ENCODE measurements at places on chromosomes 12 and 14.

- no peak for DNase-seq
Observed at GRCh38 chr14:105220699-105221597, 27.4 kb upstream of the BTBD6 start.

DNA sequence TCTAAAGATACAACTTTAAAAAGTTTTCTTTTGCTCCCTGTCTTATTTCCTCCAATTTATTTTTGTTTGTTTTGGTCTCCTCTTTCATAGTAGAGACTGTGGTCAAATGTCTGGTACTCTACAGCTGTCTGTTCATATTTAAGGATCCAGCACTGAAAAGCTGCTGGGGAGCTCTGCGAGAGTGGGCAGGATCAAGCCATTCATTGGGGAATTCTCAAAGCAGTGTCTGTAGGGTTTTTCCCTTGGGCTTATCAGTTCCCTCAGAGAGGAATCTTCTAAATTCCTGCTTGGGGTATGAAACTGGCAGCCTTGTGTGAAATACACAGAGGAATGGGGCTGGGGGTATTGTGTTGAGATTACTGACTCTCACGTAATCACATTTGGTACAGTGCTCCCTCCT lies 52.3 kb downstream of the FNTB start:
- DNase-seq: no peak

DNA sequence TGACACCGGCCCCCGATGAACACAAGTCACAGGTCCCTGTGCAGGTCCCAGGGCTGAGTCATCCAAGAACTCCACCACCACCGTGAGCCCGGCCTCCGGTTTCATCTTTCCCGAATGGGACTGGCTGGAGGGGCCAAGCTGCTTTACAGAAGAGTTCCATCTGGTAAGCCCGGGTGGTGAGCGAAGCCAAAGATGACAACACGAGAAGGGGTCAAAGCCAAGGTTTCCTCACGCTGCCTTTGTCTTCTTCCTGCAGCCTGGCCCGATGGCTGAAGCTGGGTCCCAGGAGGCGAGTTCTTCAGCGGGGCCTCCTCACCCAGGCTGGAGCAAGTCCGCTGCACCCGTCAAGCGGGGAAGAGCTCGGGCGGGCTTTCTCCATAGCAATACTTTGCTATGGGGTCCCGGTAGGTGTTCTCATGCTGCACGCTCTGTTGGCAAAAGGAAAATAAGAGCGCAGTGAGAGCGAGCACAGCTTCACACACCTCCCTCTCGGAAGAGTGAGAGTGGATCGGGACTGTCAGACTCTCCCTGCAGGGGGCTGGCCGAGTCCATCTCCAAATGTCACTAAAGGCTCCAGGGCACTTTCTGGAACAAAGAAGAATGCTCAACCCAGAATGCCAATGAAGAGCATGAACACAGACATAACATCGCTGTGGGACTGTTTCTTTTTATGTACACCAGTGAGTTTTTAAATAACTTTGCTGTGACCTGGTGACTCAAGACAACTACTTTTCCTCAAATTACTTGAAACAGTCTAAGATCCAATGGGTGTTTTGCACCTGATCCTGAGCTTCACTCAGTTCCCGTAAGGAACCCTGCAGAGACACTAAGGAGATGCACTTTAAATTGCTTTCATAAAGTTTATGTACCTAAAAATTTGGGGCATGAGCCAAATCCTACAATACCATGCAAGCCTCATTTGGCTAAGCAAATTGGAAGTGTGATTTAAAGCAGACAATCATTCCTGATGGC lies 20.1 kb downstream of the SPRING1 start:
- DNase-seq: no peak

- DNase-seq: no peak
Observed at GRCh38 chr12:27595231-27595642, 71.2 kb downstream of the PPFIBP1 start.

DNA sequence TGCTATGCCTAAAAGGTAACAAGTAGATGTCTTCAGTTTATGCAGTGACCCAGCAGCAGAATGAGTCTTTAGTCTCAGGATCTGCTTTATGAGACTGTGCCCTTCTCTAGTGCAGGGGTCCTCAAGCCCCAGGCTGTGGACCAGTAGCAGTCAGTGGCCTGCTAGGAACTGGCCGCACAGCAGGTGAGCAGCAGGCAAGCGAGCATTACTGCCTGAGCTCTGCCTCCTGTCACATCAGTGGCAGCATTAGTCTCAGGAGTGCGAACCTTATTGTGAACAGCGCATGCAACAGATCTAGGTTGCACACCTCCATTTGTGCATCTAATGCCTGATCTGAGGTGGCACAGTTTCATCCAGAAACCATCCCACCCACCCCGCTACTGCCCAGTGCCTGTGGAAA lies 38.4 kb downstream of the LRP6 start:
- no peak for DNase-seq

- DNase-seq: no peak
Observed at GRCh38 chr14:94051115-94051514, 25.0 kb downstream of the OTUB2 start.

DNA sequence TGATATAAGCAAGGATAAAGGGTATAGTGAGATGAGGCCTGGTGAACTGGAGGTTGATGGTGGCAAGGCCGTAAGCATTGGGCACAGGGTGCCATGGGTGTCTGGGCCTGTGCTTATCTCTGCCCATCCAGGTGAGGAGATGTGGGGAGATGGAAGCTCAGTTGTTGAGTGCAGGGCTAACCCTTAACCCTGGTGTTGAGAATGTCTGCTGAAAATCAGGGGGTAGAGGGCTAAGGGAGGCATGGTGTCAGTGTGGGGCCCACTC lies 86.1 kb downstream of the SYNE2 start:
- no peak for DNase-seq

DNA sequence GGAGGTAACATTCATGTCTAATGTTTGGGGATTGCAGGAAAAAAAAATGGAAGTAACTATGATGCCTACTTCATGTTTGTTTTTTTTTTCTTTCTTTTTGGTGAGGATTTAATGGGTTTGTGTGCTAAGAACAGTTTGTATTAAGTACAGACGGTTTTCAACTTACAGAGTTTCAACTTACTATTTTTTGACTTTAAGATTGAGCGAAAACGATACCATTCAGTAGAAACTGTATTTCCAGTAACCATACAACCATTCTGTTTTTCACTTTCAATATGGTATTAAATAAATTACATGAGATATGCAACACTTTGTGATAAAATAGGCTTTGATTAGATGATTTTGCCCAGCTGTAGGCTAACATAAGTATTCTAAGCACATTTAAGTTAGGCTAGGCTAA lies 10.4 kb downstream of the TECPR2 start:
- DNase-seq: no peak

DNA sequence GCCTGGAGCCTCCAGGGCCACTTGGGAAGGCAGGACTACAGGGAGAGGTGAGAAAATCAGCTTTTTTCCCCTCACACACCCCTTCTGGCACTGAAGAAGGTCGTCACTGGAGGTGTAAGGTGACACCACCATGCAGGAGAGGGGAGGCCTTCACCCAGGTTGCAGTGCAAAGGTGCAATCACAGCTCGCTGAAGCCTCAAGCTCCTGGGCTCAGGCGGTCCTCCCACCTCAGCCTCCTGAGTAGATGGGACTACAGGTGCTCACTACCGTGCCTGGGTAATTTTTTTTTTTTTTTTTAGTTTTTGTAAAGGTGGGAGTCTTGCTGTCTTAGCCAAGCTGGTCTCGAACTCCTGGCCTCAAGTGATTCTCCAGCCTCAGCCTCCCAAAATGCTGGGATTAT lies 93.6 kb downstream of the TNFAIP2 start:
- no peak for DNase-seq

GRCh38 chr14:61343471-61343870 lies 22.1 kb downstream of the PRKCH start:
- no peak for DNase-seq

- no peak for DNase-seq
Observed at GRCh38 chr14:63178912-63179311, 25.3 kb upstream of the RHOJ start.

DNA sequence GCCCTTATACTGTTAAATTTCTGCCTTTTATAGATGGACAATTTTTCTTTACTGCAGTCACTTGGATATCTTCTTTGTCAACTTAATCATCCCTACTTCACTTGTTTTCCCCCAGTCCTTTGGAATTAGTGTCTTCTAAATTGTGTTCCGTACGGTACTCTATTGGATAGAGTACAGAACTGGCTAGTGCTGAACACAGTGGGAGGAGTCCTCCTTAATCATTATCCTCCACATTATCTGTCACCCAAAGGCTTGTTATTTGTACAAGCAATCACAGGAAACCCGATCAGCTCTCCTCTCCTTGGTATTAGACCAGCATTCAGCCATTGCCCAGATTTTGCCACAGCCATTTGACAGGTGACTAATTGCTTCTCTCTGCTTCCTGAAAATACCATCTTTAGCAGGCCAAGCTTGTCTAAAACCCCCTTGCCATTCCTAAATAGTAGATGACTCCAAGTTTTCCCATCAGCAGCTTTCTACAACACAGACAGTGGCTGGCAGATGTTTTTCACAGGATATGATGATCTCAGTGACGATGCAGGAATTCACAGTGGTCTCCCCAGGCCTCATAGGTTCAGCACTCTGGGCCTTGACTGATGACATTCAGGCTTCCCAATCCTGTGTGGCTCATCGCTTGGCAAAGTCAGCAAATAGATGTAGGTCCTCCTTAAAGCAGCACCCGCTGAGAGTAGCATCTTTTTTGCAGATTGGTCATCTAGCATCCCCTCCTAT lies 216.0 kb upstream of the RGS6 start:
- no peak for DNase-seq

GRCh38 chr14:95577870-95578269 lies 43.0 kb downstream of the GLRX5 start:
- DNase-seq: no peak

DNA sequence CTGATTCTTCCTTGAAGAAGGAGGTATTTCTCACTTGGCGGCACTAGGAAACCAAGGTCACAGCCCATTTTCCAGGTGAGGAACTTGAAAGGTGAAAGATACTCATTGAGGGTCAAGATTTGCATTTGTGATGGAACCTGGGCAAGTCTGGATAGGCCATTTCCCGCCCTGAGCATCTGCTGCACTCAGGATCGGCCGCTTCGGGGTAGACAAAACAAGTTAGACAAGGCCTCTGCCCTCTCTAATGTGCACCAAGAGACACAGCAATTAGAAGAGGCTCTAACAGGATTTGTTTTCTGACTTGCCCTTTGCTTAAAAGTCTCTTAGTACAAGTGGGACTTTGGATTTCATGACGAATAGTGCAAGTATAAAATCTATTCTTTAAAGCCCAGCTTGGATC lies 167.2 kb downstream of the KTN1 start:
- no peak for DNase-seq

DNA sequence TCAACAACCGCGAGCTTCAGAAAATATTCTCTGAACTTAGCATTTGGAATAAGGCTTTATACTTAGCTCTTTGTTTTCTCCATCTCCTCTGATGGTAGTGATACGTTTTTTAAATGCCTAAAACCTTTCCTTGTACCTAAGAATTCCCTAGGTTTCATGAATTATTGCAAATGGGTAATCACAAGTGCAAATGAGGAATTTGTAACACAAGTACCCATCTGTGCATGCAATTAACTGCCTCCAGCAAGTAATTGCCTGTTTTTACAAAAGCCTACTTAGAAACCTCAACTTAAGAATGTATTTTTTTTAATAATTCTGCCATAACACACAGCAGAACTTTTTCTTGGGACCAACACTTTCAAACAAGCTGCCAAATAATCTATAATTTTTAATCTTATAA lies 149.2 kb downstream of the PHLDA1 start:
- no peak for DNase-seq

DNA sequence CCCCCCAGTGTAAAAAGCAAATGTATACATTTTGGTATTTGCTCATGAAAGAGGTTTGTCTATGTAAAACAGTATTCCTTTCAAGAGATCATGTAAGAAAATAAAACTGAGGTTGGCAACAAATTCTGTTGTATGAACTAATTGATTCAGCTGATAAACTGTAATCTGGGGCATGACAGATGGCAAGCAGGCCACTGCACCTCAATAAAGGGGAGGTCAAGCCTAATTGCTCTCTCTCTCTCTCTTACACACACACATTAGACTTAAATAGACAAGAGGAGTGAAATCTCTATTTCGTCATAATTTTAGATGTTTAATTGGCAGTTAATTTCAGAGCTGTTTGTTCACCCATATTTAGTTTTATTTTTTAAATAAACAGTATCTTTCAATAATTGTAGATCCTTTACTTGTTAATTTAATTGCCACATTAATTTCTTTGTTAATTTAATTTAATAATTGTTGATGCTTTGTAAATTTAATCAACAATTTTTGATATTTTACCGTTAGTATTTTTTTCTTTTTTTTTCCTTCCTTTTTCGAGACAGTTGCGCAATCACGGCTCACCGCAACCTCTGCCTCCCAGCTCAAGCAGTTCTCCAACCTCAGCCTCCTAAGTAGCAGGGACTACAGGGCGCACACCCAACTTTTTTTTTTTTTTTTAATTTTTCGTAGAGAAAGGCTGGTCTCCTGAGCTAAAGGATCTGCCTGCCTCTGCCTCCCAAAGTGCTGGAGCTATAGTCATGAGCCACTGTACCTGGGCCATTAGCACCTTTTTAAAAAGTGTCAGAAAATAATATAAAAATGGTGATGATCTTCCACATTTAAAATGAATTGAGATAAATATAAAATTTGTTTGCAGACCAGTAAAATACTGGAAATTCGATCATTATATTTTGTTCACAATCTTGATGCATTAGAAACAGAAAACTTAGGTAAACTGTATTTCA lies 577.7 kb downstream of the SLC16A7 start:
- DNase-seq: no peak

- no peak for DNase-seq
Observed at GRCh38 chr12:81963636-81964035, 204.5 kb upstream of the PPFIA2 start.

DNA sequence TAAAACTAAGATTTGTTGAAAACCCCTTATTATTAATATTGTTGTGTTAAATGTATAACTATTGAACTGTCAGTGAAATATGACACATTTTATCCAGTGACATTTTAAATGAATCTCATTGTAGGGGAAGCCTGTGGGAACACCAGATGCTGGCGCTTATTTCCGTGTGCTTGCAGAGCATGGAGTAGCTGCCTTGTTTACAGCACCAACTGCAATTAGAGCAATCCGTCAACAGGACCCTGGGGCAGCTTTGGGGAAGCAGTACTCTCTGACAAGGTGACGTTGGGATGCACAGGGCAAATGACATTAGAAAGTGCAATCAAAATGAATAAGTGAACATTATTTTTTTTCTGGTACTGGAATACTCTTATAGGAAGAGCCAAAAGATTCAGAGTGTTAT lies 96.8 kb downstream of the ACSS3 start:
- no peak for DNase-seq

DNA sequence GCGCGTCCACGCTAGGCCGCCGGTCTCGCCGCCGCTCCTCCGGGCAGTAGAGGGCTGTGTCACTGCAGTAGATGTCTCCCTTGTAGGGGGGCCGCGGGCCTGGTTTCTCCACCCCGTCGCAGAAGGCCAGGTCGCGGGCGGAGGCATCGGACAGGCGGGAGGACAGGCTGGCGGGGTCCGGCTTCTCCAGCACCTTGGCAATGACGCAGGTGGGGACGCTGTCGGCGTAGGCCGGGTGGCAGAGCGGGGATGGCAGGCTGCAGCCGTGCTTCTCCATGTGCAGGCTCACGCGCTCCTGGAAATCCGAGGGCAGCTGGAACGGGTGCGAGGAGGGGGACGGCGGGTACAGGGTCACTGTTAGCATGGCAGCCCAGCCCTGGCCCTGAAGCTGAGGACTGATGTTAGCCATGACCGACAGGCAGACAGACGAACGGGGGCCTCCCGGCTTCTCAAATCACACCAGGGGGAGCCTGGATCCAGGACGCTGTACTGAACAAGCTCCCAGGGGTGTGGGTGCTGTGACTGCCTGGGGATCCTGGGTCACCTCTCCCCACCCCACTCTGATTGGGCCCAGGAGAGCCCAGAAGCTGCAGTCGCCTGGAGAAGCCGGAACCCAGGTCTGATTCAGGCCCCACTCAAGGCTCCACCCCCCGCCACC lies 48.1 kb downstream of the BEGAIN start:
- no peak for DNase-seq

Measured in activated T-helper 1 cell treated with anti-CD3 and anti-CD28 coated beads, Interleukin-2, amount 50 U/mL, for 16 hours (primary cell).